Islet precursor cell (in vitro differentiated cells): ENCODE measurements at places on chromosomes 13 and 19.
A peak's percentile ranks its signal among the peaks of the same experiment; 100 is the strongest.

- DNase-seq = no peak
These were observed 87.6 kb downstream of the ARHGEF7 start for GRCh38 chr13:111202745-111203144.

DNA sequence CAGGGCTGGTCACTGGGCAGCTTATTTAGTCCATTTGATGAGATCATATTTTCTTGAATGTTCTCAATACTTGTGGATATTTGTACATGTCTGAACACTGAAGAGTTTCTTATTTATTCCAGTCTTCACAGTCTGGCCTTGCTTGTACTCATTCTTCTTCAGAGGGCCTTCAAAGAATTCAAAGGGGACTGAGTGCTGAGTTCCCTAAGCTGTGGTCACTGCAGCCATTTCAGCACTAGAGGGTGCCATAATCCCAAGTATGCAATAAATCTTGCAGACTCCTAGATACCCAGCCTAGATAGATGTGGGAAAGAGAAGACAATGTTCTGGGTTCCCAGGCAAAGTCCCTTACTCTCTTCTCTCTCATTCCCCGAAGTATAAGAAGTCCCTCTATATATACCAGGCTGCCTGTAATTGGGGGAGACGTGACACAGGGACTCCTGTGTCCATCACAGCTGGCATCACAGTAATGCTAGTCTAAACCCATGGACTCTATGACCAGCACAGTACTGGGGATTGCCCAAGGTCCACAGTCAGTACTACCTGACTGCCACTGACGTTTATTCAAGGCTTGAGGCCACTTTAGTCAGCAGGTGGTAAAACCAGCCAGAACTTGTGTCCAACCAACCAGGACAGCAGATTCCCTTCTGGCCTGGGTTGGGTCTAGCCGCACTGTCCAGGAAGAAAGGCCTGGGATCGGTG lies 8.9 kb upstream of the VN1R1 start:
- DNase-seq = no peak

- DNase-seq = no peak
These were observed 72.0 kb upstream of the KCTD15 start for GRCh38 chr19:33724721-33725060.

GRCh38 chr19:2288338-2288817 lies 6.4 kb upstream of the PEAK3 start:
- no peak for DNase-seq

GRCh38 chr13:113836768-113837559 lies 26.9 kb downstream of the GAS6 start:
- DNase-seq = peak; percentile 89

DNA sequence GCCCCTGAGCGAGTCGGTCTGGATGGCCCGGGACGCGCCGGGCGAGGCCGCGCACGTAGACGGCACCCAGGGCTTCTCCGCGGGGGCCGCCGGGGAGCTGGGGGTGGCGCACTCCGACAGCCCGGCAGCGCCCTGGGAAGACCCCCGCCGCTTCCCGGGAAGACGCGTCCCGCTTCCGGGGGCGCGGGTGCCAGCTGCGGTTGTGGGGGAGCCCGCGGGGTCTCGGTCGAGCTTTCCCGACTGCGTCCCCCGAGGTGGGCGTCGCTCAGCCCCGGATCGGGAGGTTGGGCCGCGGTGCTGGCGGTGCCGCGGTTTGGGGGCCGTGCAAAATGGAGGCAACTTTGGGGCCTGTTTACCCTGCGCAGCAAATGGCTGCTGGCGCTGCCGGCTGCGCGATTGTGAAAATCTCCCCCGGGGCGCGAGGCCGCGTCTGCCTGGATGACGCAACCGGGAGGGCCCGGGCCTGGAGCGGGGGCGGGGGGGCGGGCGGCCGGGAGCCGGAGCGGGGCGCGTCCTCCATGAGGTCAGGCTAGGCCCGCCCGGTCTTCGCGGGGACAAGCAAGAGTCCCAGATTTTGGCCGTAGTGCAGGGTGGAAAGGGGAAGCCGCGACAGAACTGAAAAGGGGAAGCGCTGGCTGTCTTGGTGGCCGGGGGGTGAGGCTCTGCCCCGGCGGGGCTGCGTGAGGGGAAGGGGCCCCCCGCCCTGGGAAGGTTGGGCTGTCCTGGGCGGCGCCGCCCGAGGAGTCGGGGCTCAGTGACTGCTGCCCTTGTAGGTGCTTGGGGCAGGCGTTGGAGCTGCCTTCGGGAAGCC lies 11.3 kb downstream of the PEAK3 start:
- DNase-seq = peak; percentile 83

GRCh38 chr13:73300718-73301425 lies 242.1 kb downstream of the KLF5 start:
- no peak for DNase-seq

- no peak for DNase-seq
These were observed 225.0 kb downstream of the KATNAL1 start for GRCh38 chr13:30082391-30082790.

- DNase-seq = peak; percentile 57
These were observed 12.4 kb downstream of the TMEM272 start for GRCh38 chr13:51832471-51833152.

DNA sequence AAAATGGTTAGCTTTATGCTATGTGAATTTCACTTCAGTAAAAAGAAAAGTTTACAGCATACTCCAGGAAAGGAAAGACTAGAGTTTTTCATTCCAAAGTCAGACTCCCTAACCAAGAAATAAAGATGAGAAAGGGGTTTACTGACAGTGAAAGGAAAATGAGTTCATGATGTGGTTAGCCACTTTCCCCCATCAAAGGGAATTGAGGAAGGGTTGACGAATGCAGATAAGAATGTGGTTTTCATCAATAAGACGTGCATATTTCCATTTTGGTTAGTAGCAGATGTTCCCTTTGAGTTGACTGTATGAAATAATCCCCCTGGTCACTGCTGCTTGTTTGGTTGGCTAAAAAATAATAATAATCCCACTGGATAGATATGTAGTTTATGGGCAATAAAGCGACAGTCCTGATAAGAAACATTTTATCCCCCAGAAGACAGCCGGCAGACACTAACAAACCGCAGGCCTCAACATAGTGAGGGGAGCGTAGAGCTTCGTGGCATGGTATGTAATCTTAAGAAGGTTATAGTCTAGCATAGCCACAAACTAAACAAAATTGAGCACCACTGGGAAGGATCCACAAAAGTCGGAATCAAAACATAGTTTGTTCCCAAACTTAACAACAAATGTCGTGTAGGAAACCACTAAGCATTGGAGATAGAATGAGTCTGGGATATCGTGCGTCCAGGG lies 114.8 kb downstream of the COL4A2 start:
- no peak for DNase-seq

DNA sequence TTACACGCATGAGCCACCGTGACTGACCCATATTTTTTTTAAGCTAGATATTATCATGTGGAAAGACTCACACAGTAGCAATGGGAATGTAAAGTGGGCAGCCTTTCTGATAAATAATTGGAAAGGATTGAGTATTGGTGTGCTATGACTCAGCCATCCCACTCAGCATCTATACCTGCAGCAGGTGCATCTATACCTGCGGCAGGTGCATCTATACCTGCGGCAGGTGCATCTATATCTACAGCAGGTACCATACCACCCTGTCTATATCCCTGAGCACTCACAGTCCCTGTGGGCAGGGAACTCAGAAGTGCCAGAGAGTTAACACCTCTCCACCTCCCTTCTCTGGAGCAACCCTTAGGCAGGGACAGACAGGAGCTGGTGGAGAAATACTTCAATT lies 5.2 kb upstream of the LRRC8E start:
- DNase-seq = no peak

- DNase-seq = no peak
These were observed 3.8 kb downstream of the KDM4B start for GRCh38 chr19:4972509-4973230.

DNA sequence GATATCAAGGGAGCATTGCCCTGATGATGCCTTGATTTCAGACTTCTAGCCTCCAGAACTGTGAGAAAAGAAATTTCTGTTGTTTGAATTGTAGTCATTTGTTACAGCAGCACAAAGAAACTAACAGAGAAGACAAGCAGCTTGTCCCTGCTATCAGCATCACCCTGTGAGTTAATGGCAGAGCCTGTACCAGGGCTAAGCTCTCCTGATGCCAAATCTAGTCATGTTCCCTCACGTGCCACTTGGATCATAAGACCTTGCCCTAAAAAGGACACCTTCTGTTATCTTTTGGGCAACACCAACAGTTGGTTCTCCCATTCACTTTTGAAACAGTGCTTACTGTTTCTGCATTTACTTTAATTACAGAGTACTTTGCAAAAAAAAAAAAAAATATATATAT lies 14.8 kb downstream of the RCBTB2 start:
- DNase-seq = no peak

DNA sequence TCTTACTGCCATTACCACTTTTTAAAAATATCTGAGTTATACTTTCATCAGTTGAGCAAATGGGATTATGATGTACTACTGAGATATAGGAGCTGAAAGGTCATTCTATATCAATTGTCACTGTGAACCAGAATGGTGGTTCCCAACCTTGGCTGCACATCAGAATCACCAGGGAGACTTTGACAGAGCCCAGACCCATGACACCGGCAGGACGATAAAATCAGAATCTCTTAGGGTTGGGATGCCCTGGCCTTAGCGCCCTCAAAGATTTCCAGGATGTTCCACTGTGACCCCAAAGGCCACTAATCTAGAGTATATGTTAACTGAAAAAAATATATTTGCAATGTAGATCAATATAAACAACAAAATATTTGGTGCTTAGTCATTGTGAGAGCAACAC lies 355.1 kb downstream of the LIG4 start:
- no peak for DNase-seq

GRCh38 chr13:46569456-46569855 lies 16.5 kb downstream of the LRCH1 start:
- no peak for DNase-seq

- peak; percentile 84 for DNase-seq
These were observed 9.2 kb upstream of the ATP12A start for GRCh38 chr13:24670961-24671381.

DNA sequence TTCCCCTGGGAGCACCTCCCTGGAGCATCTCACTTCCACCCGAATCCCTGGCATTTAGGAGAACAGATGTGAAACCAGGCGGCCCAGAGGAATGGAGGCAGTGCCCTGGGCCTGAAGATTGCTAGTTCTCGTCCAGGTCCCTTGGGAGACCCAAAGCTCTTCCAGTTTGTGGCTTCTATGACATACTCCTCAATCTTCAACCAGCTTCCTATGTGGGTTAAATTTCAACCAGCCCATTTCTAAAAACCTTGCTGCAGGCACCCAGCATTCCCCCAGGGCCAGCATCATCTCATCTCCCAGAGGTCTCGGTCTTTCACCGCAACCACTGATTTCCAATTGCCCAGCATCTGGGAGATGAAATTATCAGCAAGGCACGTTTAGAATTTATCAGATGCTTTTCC lies 46.0 kb upstream of the STK24 start:
- DNase-seq = no peak

- no peak for DNase-seq
These were observed 393.7 kb downstream of the FOXO1 start for GRCh38 chr13:40272776-40273139.

DNA sequence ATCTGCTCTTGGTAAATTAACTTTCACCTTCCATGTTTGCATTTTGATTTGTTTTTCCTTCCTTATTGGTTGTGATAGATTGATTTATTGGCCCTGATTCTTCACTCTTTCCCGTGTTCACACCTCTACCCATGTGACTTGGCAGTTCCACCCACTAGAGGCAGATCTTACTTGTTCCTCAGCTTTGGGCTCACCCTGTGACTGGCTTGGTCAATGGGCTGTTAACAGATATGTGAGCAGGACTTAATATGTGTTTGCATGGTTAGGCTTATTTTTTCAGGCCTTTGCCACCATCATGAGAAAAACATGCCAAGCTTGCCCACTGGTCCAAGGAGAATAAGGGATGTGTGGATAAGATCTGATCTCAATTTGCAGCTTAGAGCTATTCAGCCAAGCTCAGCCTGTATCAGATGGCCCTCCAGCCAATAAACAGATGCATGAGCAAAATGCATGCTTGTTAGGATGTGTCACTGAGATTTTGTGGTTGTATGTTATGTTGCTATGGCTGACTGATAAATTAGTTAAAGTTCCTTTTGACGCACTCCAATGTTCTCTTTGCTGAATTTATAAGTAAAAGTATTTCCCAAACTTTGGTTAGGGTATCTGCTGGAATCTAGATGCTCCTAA lies 48.0 kb downstream of the RGCC start:
- no peak for DNase-seq

DNA sequence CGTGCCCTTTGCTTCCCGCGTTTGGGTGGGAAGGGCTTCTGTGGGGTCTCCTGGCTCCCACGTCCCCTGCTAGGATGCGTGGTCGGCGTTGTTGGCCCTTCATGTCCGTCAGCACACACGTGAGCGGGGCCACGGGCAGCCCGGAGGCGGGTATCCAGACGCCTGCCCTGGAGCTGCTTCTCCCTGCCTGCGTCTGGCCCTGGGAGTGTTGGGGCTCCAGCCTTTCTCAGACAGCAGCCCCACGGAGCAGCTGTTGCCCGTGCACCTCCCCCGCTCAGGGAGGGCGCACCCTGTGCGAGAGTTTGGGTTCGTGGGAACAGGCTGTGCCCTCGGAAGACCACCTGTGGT lies 14.5 kb downstream of the DAZAP1 start:
- DNase-seq = no peak

DNA sequence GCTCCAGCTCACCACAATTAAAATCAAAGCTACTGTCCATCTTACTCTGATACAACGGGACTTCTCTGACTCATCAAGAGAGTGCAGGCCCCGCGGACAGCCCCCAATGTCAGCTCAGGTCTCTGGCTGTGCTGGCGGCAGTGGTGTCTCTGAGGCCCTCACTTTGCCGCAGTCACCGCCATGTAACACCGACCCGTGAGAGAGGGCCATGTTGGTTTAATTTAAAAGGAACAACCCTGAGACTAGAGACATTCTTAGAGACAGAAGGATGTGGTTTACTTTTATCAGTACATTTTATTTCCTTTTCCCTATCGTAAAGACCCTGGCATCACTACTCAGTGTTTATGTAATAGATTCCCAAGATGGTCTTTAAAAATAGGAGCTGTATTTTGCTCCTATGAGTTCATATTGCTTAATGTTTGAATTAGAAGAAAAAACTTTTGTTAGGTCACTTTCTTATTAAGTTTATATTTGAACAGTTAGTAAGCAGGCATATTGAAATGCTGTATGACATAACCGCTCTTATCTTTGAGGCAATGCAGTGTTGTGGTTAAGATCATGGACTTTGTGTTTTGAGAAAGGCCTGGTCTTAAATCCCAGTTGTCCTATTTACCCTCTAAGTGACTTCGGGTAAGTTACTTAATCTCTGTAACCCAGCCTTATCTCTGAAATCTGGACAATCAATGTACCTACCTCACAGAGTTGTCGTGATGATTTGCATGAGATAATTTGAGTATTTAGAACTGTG lies 23.4 kb downstream of the DGKH start:
- no peak for DNase-seq

GRCh38 chr13:103759361-103759760 lies 693.1 kb upstream of the SLC10A2 start:
- DNase-seq = no peak

DNA sequence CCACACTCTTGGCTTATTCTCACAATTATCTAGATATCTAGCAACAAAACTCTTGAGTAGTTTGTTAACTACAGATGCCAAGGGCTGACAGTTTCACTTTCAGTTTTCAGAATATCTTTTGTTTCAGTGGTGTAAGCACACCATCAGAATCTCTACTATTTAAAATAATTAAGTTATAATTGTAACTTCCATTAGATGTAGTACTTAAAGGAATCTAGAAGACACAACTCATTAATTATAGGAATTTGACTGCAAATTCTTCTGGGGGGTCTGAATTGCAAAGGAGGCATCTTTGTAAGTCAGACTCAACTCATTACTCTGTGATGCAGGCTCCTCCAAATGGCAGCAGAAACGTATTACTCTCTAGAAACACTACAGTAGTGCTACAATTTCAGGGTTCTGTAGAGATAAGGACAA lies 44.9 kb upstream of the USPL1 start:
- no peak for DNase-seq

GRCh38 chr19:13029893-13030292 lies 34.6 kb downstream of the NFIX start:
- DNase-seq = no peak
